CD4-positive, alpha-beta T cell (primary cell): ENCODE measurements at places on chromosomes 2 and 18. TPM values are rescaled to one million over a fixed set of nuclear protein-coding genes. Genes with fewer than 3 reads are reported as not detected.

LRRTM1 gene
- total RNA-seq = not detected

STARD6 gene
- not detected for total RNA-seq

UGT1A8 gene
- not detected for total RNA-seq

DNA sequence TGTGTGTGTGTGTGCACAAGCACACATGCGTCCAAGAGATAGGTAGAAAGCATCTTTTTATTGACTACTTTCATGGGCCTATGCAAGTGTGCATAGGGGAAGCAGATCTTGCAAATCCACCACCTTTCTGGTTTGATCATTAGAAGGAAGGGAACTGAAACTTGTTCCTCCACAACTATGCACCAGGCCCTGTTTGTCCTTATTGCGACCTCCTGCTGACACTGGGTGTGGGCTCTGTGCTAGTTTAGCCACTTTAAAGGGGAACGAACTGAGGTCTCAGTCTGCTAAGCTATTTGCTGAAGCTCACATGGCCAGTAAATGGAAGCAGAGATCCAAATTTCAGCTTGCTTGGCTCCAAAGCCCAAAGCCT lies 32.1 kb upstream of the INSIG2 start:
- DNase-seq = no peak

DNA sequence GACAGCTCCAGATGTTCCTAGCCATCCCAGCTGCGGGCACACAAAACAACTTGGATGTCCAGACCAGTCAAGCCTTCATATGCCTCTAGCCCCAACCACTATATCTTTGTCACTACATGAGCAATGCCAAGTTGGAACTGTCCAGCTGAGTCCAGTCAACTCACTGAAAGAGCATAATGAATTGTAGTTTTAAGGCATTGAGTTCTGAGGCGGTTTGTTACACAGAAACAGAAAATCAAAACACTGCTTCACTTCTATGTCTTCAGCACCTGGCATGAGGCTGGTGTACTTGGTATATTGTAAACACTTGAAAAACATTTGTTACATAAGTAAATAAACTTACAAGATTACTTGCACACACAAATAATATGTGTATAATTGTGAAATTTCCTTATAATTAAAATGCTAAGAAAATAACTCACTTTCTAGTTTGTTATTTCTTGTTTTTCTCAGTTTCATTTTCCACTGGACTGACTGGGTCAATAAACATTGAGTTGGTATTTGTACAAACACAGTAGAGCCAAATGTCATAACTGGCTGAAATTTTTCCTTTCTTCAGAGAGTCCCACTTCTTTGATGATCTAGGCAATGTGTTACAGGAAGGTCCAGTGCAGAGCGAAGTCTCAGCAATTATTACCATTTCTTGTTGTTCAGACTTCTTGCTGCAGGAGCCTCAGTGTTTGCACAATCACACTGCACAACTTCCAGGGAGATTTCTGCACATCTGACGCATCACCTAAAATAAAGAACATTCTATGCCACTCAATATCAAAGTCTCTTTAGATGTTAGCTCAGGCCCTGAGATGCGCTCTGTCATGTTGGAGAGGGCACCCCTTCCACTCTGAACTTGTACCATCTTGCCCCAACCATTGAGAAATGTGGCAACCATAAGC lies 38.2 kb upstream of the DPP4 start:
- DNase-seq = no peak

DNA sequence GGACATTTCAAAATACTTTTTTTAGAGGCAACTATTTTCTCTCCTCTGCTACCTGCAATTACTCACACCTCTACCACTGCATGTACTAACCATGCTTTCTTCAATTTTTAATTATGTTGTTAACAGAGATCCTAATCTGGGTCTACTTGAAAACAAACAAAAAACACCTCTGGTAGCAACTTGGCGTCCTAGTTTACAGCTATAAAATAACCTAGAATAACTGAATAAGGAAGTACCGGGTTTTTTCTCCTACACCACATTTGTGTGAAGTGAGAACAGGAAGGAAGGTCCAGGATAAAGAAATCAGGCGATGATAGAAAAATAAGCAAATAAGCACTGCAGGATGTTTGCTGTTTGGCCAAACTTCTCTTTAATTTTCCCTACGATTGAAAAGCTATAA lies 633.5 kb downstream of the LRP1B start:
- DNase-seq = no peak

GRCh38 chr2:38981003-38981669 lies 91.5 kb downstream of the ARHGEF33 start:
- no peak for DNase-seq

DNA sequence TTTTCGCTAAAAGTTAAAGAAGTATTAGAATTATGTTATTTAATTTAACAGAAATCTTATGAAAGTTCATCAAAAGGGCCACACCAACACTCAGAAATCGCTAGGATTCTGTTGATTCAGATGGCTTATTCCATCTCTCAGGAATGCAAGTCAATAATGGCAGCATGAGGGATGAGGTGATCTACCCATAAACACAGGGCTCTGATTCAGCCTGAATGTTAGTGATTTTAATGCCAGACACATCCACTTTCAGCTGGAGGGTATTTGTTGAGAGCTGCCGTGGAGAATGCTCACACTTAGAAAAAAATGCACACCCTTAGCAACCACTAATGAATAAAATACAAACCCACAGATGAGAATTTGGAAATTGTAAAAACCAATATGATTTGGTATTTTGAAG lies 173.3 kb upstream of the ERBB4 start:
- no peak for DNase-seq

DNA sequence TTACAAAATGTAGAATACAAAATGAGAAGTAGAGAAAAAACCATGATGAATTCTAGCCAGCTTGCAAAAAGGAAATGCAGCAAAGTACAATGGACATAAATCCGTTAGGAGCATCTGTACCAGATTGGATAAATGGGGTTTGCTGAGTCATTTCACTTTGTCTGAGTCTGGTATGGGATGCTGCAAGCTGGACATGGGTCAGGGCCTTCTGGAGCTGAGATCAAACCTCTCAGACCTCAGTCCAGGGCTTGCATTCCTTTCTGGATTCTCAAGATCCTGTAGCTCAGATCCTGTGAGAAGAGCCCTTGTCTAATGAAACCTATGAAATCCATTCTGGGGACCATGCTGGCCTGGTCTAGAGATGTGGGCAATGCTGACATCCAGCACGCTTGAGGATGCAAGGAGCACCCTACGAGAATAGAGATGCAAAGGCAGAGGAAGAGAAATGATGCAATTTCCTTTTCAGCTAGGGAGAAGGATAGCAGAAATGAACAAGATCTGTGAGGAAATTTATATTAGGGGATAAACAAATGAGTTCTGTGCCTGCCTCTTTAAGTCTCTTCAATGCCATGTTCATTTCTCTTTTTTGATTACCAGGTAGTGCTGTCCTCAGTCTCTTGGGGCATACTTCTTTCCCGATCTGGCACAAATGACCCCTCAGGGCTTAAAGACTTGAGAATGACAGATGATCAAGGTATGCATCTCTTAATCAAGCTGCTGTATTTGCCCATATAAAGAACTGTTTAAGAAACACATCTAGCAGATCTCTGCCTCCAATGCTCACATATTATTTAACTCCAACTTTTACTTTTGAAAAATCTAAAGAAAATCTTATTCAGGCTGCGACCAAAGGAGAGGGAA lies 230.4 kb downstream of the MEIS1 start:
- no peak for DNase-seq

- no peak for DNase-seq
Observed at GRCh38 chr2:72394541-72395070, 246.9 kb upstream of the CYP26B1 start.

GRCh38 chr18:12011957-12012549 lies 30.7 kb downstream of the IMPA2 start:
- DNase-seq = no peak

GRCh38 chr2:160409480-160409879 lies 84.1 kb downstream of the RBMS1 start:
- no peak for DNase-seq

GRCh38 chr2:31390324-31390723 lies 24.2 kb downstream of the XDH start:
- no peak for DNase-seq

GRCh38 chr18:22182884-22183697 lies 13.7 kb downstream of the GATA6 start:
- no peak for DNase-seq

- DNase-seq = peak; percentile 44
Observed at GRCh38 chr2:17752892-17753802, 463 bp downstream of the SMC6 start.
